Spinal cord (tissue), 10 donors: ENCODE measurements at places on chromosomes 7 and 10. TPM values are rescaled to one million over a fixed set of nuclear protein-coding genes. Genes with fewer than 3 reads are reported as not detected.

DNA sequence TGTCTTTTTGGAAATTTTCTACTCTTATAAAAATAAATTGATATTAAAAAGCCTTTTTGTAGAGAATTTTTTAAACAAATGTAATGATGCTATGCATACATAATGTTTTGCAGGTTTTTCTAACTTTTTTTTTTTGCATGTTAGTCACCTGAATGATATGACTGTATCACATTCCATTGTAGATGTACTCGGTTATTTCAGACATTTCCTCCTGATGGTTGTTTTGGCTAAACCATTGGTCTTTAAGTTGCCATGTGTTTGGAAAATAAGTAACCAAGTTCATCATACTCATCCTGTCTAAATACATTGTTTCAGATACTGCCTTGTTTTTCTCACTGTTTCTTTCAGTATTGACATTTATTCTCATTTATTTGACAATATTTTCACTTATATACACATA, 25.8 kb downstream of the NHLRC2 start:
- H3K27ac ChIP-seq: no peak overlapping the region
- H3K4me3 ChIP-seq: no peak overlapping the region
- no peaks in the 10 kb centered on the region for H3K27me3 ChIP-seq
- no peak for DNase-seq

- no peaks in the 10 kb centered on the region for H3K36me3 ChIP-seq
- H3K4me1 ChIP-seq: no peaks in the 10 kb centered on the region
- H3K27me3 ChIP-seq: no peaks in the 10 kb centered on the region
These were observed 425.4 kb downstream of the EXOC4 start for GRCh38 chr7:133678137-133678814.

The WNT2 gene
- total RNA-seq: 0.94 TPM

DNA sequence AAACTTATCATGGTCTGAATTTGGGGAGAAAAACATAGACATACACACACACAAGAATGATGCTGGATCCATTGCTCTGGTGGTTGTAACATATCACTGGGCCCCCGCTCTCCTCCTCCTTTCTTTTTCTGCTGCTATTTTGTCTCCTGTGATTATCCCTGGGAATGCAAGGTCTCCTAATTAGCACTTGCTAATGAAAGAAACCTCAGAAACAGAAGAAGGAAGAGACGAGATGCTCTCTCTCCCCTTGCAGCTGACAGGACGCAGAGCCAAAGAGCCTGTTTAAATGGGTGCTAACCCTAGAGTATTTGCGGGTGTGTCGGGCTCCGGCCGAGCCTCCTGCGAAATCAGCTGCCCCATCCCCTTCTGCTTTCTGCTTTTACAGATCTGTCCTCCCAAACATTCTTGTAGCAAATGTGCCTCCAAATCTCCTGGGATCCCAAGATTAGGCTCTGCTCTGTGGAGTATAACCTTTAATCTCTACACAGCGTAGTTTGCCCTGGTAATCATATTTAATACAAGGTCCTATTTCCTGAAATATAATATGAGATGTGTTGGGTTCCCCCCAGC, 81.5 kb downstream of the FRMPD2 start:
- H3K36me3 ChIP-seq: no peaks in the 10 kb centered on the region
- no peak for DNase-seq
- H3K27ac ChIP-seq: no peak overlapping the region

The HTR7 gene
- 12.4 TPM for total RNA-seq
